CD8-positive, alpha-beta memory T cell (primary cell): ENCODE measurements at places on chromosomes 7 and 10. TPM values are rescaled to one million over a fixed set of nuclear protein-coding genes. Genes with fewer than 3 reads are reported as not detected.

DNA sequence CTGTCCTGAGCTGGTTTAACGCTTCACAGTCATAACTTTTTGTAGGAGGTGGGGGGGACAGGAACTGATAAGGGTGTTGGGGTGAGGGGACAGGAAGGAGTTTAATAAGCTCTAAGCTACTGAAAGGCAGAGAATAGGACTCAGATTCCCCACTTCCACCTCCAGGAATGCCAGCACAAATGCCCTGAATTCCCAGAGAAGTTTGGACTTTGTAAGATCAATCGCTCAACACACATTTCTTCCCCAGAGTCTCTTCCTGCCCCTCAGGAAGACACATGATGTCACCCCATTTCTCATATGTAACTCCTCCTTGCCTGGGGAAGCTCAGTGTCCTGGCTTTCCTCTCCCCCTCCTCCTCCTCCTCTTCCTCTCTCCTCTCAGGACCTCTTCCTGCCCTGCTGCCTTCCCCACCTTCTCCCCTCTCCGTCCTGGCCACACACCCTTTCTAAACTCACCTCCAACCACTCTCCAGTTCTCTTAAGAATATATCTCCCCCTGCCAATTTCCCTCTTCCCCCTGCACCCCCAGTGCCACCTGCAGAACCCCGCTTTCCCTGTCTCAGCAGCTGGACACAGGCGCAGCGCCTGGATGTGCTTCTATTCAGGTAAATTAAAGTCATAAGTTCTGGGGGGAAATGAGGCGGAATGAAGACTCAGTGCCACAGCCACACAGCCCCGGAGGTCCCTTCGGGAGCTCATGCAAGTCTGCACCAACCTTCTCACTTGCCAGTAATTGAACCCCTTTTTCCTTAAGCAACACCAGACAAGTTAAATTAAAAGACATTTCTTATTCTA is 5.3 kb upstream of the LOXL4 start:
- DNase-seq, result no peak

- peak; percentile 41 for DNase-seq
Measured at GRCh38 chr7:1696671-1697498, 26.8 kb downstream of the ELFN1 start.

DNA sequence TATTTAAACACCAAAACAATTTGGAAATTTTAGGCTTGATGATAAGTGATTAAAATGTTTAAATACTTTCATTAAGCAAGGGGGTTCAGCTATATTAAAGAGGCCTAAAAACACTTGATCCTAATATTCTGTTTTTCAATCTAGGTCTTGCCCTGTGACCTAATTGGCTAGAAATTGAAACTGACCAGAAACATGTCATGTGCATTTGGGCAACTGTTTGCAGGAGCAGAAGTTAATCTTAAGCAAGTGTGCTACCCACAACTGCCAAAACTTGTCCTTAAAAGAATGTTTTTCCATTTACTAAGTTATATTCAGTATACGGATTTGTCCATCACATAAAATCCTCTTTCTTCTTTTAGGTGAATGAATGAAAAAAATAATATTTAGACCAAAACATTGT is 167.3 kb downstream of the PPP1R3A start:
- no peak for DNase-seq

DNA sequence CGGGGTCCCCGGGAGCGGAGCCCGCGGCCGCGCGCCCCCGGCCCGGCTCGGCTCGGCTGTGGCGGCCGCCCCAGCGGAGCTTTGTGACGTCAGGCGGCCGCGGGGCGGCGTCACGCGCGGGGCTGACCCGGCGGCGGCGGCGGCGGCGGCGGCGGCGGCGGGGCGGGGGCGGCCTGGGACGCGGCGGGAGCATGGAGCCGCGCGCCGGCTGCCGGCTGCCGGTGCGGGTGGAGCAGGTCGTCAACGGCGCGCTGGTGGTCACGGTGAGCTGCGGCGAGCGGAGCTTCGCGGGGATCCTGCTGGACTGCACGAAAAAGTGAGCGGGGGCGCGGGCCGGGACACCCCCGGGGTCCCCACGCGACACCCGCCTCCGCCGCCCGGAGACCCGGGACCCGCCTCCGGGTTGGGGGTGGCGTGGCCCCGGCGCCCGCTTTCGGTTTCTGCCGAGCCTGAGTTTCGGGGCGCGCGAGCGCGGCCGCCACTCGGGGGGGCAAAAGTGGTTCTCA is at the start of gene PWWP2B:
Gene PWWP2B (plus strand): TSS at position 165 of the 506 bp plus-strand sequence. CDS start 27 bp downstream, at position 192.
- DNase-seq, result peak; percentile 49

GRCh38 chr10:52778511-52779392 is 6.2 kb upstream of the MBL2 start:
- no peak for DNase-seq

- no peak for DNase-seq
Measured at GRCh38 chr7:6556196-6556595, 4.9 kb upstream of the GRID2IP start.

- DNase-seq, result no peak
Measured at GRCh38 chr10:6148908-6149307, 53.8 kb upstream of the PFKFB3 start.

DNA sequence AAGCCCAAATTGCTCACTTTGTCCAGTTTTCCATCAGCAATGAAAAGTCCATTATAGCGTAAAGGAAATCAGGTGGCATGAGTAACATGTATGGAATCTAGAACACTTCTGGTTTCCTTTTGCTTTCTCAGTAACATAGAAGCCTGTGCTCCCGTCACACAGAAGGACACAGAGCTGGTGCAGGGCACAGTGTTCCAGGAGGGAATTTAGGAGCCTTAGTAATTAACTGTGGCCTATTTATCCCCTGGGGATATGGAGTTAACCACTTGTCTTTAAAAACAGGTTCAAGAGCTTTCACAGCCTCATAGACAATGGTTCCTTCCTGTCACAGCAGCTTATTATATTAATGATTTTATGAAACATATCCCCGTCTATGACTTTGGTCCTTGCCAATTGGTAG is 189.9 kb downstream of the NEBL start:
- no peak for DNase-seq

DNA sequence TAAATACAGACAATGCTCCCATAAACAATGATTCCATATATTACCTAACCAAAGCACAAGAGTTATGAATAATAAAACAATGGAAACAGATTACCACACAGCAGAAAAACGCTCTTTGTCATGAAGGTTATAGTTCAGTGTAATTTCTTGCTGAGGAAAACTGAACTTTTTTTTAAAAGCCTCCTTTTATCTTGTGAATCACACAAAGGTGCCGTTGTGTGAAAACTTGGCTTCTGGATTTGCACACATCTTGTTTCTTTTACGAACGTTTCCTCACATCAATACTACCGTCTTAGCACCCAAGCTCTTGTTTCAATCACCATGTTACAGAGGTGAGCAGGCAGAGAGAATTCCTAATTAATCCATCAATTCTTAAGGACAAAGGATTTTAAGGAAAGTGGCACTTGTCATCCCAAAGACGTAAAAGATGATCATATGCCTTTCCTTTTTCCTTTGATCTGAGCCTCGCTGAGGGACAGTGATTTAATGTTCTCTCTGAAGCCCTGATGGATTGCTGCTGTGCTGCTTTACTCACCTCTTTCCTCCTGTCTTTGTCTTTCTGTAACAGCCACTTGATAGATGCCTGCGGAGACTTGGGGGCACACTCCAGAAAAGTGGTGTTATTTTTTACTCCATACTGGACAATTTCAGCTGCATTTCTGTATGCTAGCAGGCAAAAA is 110.1 kb downstream of the CD36 start:
- DNase-seq, result no peak

Gene SPDYE6
- not detected for total RNA-seq

Gene NRBF2
- total RNA-seq, result 25.0 TPM

Gene DAGLB
- 16.1 TPM for total RNA-seq
